T-cell (primary cell): ENCODE measurements at places on chromosomes 11 and 22. TPM values are rescaled to one million over a fixed set of nuclear protein-coding genes. Genes with fewer than 3 reads are reported as not detected.

- no peak for DNase-seq
Observed at GRCh38 chr11:73334384-73335203, 26.5 kb downstream of the ARHGEF17 start.

DNA sequence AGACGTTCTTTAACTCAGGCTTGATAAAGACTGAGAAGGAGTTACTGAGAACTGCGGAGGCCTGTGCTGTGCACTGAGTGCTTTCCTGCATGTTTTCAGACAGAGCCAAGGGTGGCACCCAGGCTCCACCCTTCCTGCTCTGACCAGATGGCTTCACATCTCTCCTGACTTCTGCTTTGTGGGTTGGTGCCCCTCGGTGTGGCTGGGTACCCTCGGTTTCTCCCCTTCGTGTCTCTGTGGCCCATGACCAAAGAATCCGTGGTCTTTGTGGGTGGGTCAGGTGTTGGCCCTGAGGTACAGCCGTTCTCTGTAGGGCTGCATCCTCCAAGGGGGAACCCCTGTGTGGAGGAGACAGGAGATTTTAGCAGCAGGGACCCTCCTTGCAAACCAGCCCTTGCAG is 34.3 kb downstream of the GRIK4 start:
- no peak for DNase-seq

GRCh38 chr22:48554893-48555572 is 1272.6 kb downstream of the BRD1 start:
- DNase-seq, result no peak

DNA sequence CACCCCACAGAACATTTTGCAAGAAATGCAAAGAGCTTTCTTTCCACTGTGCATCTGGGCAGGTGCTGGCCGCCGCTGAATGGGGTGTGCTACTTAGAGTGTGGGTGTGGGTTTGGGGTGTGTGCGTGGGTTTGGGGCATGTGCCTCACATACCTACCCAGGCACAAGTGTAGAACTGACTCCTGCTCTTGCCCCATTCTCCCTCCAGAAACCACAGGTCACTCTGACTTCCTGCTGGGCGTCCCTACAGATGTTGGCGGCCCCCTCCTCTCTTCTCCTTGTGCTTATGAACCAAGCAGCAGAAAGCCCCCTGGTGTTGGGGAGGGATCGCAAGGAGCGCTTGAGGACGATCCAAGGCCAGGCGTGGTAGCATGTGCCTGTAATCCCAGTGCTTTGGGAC is 63.9 kb downstream of the GRIK4 start:
- no peak for DNase-seq

DNA sequence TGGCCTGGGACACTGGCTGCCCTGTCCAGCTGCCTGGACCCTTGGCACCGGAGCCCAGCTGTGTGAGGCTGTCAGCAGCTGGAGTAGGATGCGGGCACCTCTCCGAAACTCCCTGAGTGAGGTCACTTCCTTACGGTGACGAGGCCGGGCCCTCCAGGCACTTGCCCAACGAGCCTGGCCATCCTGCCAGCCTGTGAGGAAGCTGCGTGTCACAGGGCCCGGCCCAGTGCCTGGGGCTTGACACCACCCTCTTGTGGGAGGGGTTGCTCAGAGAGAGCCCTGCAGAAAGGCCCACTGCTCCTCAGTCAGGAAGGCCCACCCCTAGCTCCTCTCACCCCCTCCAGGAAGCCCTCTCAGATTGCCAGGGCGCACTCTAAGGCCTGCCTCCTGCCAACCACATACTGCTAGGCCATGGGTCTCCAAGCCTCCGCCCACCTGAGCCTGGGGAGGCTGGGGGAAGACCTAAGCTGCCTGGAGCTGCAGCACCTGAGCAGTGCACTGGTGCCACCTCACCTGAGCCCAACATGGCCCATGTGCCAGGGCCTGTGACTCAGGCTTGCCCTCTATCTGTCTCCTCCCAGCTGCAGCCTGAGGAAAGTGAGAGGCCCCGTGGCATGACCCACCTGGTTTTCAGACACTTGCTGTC is 4.3 kb upstream of the PHLDA2 start:
- peak; percentile 52 for DNase-seq

- no peak for DNase-seq
Observed at GRCh38 chr11:95245038-95245437, 14.0 kb upstream of the SESN3 start.

GRCh38 chr11:64255135-64256128 is 4.1 kb downstream of the PLCB3 start:
- DNase-seq, result no peak

GRCh38 chr11:70531281-70532065 is 133.1 kb downstream of the CTTN start:
- DNase-seq, result no peak

DNA sequence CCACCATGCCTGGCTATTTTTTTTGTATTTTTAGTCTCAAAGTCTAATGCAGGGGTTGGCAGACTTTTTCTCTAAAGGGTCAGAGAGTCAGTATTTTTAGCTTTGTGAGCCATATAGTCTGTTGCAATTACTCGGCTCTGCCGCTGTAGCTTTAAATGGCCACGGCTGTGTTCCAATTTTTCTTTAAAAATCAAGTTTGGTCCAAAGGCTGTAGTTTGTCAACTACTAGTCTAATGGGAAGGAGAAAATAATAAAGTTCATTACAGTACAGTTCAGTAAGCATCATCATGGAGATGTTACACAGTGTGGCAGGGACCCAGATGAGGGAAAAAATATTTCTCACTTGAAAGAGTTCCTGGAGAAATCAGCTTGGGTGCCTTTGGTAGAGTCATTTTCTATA is 107.6 kb downstream of the CSNK2A3 start:
- no peak for DNase-seq

DNA sequence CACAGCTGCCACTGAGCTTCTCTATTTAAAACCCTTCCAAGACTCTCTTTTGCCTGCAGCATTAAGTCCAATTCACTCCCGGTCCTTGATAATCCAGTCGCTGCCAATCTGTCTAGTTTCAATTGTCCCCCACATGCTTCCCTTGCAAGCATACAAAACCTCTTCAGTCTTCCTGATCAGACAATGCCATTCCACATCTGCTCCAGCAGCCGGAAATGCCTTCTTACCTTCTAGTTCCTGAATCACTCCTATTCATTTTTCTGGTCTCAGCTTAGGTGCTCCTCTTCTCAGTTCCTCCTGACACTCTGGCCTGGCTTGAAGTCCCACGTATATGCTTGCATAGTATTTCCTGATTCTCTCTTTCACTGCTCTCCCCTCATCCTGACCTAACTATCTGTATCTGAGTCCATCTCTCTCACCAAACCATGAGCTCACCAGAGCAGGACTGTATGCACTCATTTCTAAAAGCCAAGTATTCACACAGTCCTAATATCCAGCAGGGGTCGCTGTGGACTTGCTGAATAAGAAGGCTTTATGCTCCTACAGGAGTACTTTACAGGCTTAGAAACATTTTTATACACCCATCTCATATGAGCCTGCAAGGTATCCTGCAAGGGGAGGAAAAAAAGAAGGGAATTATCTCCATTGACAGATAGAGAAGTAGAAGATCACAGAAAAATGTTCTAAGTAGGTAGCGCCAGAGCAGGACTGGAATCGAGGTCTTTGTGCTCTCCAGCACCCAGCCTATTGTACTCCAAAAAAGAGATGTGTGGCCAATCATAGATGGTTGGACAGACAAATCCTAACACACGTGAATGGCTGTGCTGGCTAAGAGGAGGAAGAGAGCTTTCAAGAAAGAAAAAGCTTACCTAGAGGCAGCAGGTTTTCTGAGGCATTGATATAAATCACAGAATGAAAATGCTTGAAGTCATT is 19.2 kb downstream of the XRRA1 start:
- peak; percentile 7 for DNase-seq

DNA sequence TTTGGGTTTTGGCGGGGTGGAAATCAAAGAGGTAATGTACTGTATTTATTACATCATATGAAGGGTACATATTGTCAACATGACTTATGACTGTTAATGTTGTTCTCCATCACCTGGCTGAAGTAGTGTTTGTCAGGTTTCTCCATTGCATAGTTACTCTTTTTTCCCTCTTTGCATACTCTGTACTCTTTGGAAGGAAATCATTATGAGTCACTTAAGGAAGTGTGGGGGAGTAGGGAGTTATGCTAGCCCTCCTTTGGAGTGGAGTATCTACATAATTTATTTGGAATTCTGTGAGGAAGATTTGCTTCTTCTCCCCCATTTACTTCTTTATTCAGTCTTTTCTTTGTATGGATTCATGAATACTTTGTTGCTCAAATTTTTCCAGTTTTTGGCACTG is 3.6 kb upstream of the PGR start:
- no peak for DNase-seq

GRCh38 chr11:2525941-2526807 is 81.4 kb downstream of the KCNQ1 start:
- DNase-seq, result no peak

DNA sequence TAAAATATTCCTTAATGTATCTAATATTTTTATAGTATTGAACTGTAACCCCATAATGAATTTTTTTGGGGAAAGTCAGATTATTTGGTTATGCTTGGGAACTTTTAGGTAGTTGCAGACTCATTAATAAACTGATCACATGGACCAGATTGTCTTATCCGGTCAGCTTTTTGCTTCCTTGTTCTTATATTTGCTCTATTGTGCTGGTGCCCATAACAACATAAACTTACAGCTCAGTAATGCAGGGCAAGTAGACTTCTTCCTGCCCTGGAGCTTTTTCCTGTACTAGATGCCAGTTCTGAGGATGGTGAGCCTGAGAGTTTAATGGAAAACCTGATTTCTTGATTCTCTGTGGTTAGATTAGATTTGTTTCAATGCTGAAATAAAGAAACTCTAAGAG is 53.2 kb downstream of the MTMR3 start:
- DNase-seq, result no peak

DNA sequence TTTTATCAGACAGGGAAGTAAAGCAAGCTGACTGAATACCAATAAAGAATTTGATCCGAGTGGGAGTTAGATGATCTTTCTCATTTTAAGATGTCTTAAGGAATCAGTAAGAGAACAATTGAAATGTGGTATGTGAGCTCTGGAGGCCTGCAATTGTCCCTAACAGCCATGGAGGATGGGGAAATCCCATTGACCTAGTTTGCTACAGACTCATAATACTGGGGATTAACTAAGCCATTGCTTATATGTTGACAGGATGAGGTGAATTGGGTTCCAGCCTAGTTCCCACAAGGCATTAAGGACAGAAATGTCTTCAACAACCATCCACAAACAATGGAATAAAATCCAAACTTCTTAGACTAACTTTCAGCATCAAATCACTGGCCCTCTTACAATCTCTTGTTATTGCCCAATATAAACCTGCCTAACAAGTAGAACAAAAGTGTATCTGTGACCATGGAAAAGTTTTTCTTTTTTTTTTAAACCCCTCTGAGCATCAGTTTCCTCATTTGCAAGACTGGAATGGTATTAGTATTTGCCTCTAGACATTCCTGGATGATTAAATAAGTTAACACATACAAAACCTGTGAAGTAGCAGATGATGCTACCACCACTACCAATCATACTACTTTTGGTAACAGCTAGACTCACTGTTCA is 773.2 kb downstream of the DLG2 start:
- no peak for DNase-seq

GRCh38 chr11:125998267-125998666 is 52.4 kb downstream of the VSIG10L2 start:
- DNase-seq, result no peak

GRCh38 chr11:17827006-17827405 is 92.4 kb downstream of the KCNC1 start:
- DNase-seq, result no peak

GRCh38 chr11:22730319-22730718 is 63.9 kb downstream of the GAS2 start:
- DNase-seq, result no peak

GRCh38 chr22:19991645-19992451 is 24.8 kb downstream of the ARVCF start:
- DNase-seq, result no peak

GRCh38 chr11:2235588-2236326 is 34.6 kb downstream of the ASCL2 start:
- no peak for DNase-seq

- DNase-seq, result no peak
Observed at GRCh38 chr11:69377953-69378302, 84.0 kb downstream of the MYEOV start.

DNA sequence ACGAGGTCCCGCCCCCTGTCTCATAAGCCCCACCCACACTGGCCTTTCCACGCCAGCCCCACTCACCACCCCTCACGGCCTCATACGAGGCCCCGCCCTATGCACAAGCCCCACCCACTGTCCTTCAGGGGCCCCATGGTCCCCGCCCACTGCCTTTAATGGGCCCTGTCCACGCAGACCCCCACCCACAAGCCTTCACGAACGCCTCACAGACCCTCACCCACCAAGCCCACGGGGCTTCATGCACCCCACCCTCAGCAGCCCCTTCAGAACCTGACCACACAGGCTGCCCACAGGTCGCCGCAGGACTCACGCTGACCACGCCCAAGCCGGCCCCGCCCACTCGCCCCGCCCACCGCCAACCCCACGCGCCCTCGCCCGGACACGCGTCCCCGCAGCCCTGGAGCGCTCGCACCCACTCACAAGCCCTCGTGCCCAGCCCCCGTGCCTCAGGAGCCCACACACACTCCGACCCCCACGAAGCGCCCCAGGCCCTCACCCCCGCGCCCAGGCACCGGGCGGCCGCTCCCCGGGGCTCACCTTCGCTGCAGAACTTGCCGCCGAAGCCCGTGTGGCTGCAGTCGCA is 10.5 kb downstream of the NRXN2 start:
- no peak for DNase-seq

- DNase-seq, result no peak
Observed at GRCh38 chr11:30938171-30938570, 352.0 kb upstream of the MPPED2 start.

- DNase-seq, result peak; percentile 41
Observed at GRCh38 chr22:49966774-49967705, 6.5 kb downstream of the PIM3 start.

- no peak for DNase-seq
Observed at GRCh38 chr11:33086017-33086416, 46.6 kb downstream of the TCP11L1 start.

DNA sequence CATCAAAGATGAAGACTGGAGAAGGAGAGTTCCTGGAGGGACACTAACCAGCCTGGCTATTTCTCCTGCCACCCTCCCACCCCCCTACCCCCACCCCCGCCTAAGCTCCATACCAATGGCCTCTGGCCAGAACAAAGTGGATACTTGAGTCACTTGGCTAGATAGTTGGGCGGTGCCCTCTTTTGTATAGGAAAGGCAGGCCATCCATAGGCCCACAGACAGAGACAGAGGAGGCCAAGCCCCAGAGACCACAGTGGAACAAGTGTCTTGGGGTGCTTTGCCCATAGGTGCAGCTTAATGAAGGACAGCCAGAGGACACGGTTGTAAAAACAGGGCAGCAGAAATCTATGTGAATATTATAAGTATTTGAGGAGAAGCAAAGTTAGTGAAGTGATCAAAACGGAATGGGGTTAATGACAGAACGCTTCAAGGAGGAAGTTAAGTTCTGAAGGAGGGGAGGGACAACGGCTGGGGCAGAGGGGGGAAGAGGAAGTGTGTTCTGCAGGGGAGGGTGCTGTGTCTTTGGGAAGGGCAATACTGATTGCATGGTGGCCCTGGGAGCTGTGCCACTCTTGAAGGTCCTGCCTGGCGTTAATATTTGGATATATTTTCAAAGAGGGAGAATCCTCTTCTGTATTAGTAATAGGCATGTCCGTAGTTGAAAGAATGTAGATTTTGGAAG is 32.7 kb downstream of the FLI1 start:
- peak; percentile 44 for DNase-seq

The TSKU gene
- total RNA-seq, result 0.23 TPM

The B4GALNT4 gene
- 2.8 TPM for total RNA-seq

The OR5B21 gene
- total RNA-seq, result 0.46 TPM

The APOBEC3C gene
- 61.7 TPM for total RNA-seq

The P2RY2 gene
- total RNA-seq, result 0.12 TPM

The BMAL1 gene
- 68.2 TPM for total RNA-seq

The ANO9 gene
- total RNA-seq, result 103 TPM

The SCUBE2 gene
- total RNA-seq, result 0.82 TPM

The SLC5A12 gene
- total RNA-seq, result not detected

The LAMTOR1 gene
- 66.4 TPM for total RNA-seq

The TMPRSS5 gene
- total RNA-seq, result 0.76 TPM

The PGA4 gene
- total RNA-seq, result not detected
